C1 segment of cervical spinal cord (tissue), 14 donors: ENCODE measurements at places on chromosomes 16 and 17.

GRCh38 chr16:11359370-11359769 is 14.1 kb downstream of the RMI2 start:
- no peak for DNase-seq

DNA sequence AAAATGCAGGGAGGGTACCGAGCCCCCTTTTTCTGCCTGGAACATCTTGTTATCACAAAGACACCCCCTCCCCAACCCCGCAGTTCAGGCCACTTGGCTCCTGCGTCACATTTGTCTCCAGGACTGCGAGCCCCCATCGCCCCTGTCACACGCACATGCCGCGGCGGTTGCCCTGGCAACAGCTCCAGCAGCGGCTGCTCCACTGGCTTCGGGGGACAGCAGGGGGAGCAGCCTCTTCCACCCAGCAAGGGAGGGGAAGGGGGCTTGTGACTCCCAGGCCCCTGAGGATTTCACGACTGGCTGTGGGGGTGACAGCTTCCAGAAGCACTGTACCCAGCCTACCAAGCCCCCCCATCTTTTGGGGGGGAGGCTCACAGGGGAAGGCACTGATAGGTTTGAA is 2.6 kb downstream of the BAIAP3 start:
- no peak for DNase-seq

GRCh38 chr17:74512036-74512435 is 19.2 kb downstream of the CD300LB start:
- DNase-seq: no peak

DNA sequence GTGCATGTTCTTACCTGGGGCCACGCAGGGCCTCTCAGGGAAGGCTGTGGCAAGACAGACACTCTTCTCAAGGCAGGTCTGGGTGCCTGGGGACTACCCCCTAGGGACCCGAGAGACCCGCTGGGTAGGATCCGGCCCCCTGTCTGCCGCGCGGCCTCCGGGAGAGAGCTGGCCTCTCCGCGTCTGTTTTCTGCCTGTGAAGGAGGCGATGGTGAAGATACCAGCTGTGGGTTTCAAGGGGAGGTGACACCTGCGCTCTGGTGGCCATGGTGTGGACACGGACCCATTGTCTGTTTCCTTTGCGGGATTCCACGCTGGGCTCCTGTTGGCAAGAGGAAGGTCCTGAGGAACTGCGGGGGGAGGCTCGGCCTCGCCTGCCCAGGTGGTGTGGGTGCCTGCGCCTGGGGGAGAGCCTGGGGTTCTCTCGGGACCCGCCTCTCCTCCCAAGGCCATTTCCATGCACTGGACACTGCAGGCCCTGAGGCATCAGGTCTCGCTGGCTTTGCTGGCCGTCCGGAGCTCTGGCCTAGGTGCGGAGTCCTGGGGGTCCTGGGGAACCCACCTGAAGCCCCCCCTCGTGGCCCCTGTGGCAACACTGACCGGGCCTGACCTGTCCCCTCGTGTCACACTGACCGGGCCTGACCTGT is 12.2 kb upstream of the METRNL start:
- no peak for DNase-seq

- no peak for DNase-seq
Measured at GRCh38 chr17:35245196-35245486, 2.3 kb downstream of the SLFN5 start.

GRCh38 chr17:65898651-65899050 is 293.3 kb downstream of the CEP112 start:
- no peak for DNase-seq

GRCh38 chr16:51326131-51326856 is 175.2 kb upstream of the SALL1 start:
- no peak for DNase-seq

DNA sequence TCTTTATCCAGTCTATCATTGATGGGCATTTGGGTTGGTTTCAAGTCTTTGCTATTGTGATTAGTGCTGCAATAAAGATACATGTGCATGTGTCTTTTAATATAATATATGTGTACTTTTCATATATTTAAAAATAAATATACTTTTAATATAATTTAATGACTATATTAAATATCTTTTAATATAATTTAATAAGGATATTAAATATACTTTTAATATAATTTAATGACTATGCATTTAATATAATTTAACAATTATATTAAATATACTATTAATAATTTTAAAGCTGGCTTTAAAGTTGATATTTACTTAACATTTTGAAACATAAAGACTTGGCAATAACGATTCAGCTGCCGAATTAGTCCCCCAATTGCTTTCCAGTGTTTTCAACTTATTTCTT is 1.2 kb downstream of the CCL23 start:
- DNase-seq: no peak

DNA sequence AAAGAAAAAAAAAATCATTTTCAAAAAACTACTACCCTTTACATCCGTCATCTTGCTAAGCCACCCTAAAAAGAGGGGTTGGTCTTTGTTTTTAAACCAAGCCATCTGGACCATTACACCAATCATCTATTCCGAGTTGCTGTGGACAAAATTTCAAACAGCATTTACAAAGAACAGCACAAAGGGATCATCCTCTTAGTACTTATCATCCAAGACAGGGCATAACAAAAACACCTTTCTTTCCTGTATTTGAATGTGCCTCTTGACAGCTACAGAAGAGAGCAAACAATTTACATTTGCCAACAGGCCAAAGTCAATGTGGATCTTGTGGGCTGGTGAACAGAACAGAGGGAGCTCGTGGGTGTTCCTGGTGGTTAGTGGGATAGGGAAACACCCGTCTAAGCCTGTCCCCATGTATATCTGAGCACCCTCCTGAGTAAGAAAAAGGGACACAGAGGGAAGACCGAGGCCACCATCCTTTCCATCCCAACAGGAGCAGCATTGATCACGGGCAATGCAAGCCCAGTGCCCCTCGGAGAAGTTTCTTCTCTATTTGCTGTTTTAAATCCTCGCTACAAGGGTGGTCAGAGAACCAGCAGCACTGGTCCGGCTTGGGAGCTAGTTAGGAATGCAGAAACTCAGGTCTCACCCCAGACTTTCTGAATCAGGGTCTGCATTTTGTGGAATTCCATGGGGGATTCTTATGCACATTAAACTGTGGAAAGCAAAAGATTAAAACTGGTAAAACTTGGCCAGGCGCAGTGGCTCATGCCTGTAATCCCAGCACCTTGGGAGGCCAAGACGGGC is 1.9 kb downstream of the SLC39A11 start:
- peak; percentile 16 for DNase-seq

GRCh38 chr16:24409045-24409444 is 130.3 kb upstream of the RBBP6 start:
- no peak for DNase-seq

DNA sequence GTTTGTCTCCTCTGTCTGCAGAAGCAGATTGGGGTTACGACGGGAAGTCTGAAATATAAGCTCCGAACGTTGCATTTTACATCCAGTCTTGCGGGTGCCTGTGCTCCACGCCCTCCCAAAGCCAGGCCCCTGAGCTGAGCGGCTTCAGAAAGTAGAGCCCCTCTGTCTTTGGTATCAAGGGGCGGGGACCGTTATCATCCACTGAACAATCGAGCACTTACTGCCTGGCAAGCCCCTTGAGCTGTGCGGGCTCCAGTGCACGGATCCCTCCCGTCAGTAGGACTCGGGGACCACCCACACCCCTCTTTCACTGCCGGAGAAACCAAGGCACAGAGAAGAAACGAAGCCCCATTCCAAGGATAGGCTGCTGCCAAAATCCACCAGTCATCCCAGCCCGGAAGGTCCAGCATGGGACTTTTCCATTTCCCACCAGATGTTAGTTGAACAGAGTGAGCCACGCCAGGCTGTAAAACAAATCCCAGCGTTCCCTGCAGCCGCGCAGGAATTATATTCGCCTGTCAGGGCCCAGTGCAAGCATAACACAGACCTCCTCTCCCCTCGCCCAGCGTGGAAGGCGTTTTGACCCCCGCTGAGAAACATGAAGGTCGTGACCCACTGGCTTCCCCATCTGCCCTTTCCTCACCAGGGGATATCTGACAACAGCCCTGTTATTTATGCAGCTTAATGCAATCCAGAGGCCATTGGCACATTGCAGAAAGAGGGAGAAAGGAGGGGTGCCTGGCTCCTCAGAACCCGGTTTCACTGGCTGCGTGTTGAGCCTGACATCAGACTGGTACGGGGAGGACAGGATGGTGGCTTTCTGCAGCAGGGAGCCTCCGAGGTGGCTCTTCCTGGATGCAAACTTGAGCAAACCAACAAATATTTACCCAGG is 212.2 kb upstream of the FOXF1 start:
- DNase-seq: no peak

DNA sequence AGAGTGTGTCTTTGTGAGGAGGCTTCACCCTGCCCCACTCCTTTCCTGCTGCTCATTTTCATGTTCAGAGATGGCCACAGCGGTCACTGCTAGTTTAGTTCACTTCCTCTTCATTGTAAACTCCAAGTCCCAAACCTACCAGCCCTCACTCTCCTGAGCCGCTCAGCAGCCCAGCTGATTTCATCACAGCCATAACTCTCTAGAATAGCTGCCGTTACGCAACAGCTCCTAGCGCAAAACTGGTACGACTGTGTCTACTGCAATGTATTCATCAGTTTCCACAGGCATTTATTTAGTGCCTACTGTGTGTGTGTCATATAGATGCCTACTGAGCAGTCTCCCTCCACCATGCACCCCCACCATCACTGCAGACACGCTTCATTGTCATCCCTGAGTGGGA is 233.5 kb upstream of the RPL38 start:
- DNase-seq: peak; percentile 26

DNA sequence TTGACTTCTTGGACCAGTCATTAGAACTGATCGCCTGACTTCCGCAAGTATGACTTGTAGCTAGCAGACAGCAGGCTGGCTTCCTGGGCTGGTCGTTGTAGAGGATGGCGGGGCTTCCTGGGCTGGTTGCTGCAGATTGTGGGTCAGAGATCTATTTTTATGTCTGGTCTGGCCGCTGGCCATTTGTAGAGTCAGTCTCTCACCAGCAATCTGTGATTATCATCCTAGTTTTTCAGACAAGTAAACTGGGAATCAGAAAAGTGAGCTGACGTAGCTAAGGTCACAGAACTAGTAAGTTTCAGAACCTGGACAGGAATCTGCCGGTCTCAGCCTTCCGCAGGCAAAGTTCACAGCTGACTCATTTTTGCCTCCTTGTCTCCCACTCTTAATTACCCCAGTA is 19.1 kb downstream of the GPR142 start:
- DNase-seq: no peak

- DNase-seq: peak; percentile 73
Measured at GRCh38 chr17:2347805-2348685, 10.7 kb downstream of the SGSM2 start.

DNA sequence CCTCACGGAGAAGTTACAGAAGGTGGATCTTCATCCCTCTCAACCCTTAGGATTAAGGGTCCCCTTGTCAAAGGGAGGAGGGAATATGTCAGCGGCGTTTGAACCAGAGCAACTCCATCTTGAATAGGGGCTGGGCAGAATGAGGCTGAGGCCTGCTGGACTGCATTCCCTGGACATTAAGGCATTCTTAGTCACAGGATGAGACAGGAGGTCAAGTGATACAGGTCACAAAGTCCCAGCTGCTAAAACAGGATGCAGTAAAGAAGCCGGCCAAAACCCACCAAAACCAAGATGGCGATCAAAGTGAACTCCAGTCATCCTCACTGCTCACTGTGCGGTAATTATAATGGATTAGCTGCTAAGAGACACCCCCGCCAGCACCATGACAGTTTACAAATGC is 36.7 kb downstream of the RBFOX3 start:
- no peak for DNase-seq

DNA sequence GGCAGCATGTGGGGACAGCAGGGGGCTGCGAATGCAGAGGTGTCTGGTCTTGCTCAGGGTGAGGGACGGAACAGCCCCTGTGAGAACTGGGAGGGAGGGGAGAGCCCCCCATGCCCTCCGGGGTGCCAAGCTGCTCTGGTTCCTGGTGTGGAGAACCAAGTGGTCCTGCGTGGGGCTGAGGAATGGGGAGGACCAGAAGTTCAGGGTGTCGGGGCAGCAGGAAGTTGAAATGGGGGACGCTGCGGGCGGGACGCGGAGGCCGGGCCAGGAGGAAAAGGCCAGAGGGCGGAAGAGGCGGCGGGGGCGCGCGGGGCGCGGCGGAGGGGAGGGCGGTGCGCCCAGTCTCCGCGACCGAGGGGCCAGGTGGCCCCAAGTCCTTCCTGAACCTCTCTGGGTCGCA is 3.6 kb downstream of the ALDH3A1 start:
- no peak for DNase-seq

DNA sequence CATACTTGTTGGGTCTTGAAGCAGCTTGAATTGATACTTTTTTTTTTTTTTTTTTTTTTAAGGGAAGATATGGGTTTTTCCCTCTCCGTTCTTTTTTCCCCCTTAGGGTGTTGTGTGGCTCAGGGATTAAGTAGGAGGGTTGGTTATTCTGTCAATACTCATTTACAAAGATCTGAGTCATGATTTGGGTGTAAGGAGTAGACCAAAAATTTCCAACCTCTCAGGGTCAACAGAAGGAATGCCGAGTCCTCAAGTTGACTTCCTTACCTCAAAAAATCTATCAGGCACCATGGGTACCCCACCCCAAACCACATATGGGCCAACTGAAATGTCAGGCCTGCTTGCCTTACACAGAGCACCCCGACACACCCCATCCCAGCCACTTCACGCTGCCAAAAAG is 230.5 kb downstream of the CCDC182 start:
- no peak for DNase-seq

DNA sequence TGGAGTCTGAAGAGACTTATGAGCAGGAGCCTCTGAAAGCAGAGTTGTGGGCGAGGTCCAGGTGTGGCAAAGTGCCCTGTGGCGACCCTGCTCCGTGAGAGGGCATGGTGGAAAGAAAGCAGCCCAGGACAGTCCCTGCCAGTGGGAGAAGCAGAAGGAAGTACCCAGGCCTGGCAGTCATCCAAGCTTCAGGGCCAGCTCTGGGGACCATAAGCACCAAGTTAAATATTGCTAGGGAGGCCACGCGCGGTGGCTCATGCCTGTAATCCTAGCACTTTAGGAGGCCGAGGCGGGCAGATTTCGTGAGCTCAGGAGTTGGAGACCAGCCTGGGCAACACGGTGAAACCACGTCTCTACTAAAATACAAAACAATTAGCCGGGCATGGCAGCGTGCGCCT is 4.9 kb upstream of the ASGR1 start:
- DNase-seq: no peak

GRCh38 chr16:16083421-16084156 is 134.2 kb downstream of the ABCC1 start:
- DNase-seq: no peak

DNA sequence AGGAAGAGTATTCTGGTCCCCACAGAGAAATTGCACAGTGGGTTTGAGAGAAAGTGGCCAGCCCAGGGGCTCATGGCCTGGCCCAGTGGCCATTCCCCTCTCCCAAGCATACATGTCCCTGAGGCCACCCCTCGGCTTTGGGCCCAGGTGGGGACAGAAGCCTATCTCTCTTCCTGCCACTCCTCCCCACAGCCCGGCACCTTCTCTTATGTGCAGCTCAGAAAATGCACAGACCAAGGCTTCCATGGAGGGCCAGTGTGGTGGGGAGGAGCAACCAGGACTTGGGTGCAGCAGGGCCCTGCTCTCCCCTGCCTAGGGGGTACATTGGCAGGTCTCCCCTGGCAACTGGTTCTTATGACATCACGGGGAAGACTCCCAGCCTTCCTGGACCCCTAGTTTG is at the start of gene C16orf90:
C16orf90 (minus strand) TSS at position 314 of the 400 bp plus-strand sequence; CDS start at position 246, 68 bp downstream.
- DNase-seq: no peak
